Stimulated activated CD4-positive, alpha-beta T cell treated with anti-CD3 and anti-CD28 coated beads, Interleukin-1b, Interleukin-23, amount 100 ng/mL, for 24 hours (primary cell): ENCODE measurements at places on chromosomes 11 and 22.
A peak's percentile ranks its signal among the peaks of the same experiment; 100 is the strongest.

GRCh38 chr11:124644426-124645280, 22.0 kb downstream of the TBRG1 start:
- DNase-seq, result no peak

DNA sequence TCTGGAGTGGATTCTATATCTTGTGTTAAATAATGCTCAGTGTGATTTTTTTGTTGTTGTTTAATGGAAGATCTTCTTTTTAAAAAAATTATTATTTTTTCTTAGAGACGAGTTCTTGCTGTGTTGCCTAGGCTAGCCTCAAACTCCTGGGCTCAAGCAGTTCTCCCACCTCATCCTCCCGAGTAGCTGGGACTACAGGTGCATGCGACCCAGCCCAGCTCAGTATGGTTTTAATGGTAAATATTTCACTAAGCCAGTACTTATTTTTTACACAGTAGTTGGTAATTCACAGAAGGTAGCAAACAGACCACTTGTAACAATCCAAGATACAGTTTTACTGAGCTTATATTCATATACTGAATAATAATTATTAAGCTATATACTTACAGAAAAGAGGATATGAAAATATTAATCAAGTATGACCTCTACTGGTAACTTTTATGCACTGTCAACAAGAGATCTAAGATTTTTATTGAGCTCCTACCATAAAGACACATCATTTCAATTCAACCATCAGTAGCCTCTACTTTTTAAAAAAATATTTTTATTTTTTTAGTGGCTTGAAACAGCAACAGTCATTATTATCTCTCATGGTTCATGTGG, 6.1 kb upstream of the CD59 start:
- no peak for DNase-seq

DNA sequence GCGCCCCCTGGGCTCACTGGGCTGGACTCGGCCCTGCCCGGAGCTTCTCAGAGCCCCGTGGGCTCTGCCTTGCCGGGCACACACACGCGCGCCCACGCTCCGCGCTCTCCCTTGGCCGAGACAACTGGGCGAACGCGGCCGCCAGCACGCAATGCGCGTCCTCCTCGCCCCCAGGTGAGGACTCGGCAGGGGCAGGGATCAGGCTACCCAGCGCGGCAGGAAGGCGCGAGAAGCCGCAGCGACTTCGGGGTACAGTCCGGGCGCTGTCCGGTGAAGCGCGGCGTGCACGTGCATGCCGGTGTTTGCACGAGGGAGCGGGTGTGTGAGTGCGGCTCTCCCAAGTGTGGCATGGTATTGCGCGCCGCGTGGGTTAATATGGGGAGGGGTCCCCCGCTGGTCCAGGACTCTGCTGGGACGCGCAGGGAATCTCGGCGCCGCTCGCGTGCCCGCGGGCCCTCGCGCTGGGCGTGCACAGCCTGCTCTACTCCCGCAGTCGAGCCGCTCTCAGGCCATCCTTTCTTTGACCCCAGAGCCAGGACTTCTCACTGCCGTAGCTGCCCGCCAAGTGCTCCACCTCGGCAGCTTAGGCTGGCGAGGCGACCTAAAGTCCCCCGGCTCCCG, 5.4 kb downstream of the WNT7B start:
- no peak for DNase-seq

GRCh38 chr11:73330569-73331093, 22.6 kb downstream of the ARHGEF17 start:
- DNase-seq, result no peak

DNA sequence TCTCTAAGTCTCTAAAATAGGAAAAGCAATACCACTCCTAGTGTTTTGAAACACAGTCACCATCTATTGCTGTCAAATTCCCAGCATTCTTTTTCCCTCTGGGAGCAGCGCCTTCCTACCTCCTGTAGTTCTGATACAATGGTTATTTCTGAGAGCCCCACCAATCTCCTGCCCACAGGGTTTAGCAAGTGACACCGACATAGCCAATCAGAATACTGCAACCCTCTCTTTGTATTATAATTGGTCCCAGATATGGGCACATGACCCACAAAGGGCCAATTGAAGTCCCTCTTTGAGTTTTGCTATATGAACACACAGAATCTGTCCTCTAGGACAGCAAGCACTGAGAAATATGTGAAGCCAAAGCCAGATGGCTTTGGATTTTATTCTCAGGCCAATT, 16.9 kb upstream of the ARHGAP42 start:
- no peak for DNase-seq

GRCh38 chr11:12362857-12363256, 14.5 kb upstream of the PARVA start:
- no peak for DNase-seq

DNA sequence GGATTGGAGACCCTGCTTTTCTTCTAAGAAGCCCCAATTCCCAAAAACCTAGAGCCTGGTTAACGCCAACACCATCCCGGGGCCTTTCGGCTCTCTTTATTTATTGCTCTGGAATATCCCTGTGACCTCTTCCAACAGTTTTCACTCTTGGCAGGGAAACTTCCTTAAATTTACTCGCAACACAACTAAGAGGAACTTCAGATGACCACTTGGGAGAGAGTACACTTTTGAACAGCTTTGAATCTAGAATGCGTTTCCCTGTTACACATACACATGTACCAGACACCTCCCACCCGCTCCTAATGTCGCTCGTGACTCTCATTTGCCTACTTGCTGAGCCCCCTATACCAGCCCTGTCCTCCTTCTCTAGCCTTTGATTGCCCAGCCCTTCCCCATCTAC, 19.4 kb downstream of the TUBA8 start:
- no peak for DNase-seq

- peak; percentile 88 for DNase-seq
Measured at GRCh38 chr11:118659314-118659952, 20.0 kb downstream of the TREH start.

- DNase-seq, result no peak
Measured at GRCh38 chr11:124747406-124748099, 4.5 kb downstream of the VSIG2 start.

GRCh38 chr22:19058713-19059451, 63.3 kb downstream of the DGCR2 start:
- DNase-seq, result no peak

GRCh38 chr11:12216671-12217374, 106.4 kb downstream of the MICAL2 start:
- DNase-seq, result no peak

DNA sequence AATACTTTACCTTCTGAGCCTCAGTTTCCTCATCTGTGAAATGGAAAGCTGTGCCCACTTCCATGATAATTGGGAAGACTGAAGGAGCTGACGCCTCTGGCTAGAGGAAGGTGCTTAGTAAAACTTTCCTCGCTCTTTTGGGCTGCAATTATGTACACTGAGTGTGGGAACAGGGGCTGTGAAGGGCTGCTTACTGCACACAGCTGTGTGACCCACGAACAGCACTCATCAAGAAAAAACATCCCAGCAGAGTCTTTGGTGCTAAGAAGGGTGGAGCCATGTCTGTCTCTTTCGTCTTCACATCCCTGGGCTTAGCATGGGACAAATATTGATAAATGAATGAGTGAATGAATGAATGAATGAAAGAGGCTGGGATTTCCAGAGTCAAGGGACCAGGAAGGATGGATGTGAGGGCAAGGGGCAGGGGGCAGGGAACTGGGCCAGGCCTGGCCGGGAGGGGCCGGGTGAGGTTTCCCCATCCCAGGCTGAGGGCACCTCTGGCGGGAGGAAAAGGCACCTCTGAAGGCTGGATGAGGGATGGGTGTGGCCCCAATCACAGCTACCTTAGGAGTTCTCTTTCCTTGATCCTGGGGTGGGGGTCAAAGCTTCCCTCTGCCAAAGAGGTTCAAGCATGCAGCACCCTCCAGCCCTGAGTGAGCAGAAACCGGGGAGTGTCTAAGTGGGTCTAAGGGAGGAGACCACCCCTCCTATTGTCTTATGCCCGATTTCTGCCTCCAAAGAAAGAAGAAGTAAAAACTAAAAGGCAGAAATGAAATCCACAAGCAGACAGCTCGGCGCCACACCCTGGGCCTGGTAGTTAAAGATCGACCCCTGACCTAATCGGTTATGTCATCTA, 9.2 kb upstream of the CD5 start:
- DNase-seq, result no peak

DNA sequence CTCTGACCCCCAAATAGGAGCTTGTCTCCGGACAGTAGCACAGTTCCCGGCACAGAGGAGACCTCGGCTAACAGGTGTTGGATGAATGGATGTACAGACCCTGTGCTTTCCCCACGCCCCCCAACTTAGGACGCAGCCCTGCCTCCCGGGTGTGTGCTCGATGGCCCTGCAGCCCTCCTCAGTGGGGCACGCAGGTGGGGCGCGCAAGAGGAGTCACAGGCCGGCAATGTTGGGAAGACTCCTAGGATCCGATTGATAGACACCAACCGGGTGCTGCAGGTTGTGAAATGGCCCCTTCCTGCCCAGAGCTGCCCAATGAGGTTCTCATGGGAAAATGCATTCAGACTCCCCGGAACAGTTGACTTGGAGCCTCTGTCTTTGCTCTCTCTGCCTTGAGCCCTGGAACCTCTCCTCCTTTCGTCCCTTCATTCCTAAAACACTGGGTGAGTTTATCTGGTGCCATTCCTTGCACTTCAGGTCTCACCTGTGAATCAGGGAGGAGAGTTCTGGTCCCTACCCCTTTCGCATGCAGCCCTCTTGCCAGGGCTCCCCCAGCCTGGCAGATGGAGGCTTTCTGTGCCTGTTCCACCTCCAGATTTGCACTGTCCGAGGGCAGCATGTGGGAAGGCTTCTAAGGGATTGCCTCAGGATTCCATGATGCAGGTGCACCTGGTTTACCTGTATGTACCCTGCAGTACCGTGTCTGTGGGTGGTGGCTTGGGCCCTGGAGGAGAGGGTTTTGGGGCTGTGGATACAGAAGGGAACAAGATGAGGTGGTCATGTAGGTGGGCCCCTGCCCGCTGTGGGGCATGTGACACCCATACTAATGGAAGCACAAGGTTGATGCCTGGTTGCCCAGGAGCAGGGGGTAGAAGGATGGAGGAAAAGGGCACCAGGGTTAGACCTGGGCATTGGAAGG, 1.2 kb downstream of the MICALL1 start:
- no peak for DNase-seq

DNA sequence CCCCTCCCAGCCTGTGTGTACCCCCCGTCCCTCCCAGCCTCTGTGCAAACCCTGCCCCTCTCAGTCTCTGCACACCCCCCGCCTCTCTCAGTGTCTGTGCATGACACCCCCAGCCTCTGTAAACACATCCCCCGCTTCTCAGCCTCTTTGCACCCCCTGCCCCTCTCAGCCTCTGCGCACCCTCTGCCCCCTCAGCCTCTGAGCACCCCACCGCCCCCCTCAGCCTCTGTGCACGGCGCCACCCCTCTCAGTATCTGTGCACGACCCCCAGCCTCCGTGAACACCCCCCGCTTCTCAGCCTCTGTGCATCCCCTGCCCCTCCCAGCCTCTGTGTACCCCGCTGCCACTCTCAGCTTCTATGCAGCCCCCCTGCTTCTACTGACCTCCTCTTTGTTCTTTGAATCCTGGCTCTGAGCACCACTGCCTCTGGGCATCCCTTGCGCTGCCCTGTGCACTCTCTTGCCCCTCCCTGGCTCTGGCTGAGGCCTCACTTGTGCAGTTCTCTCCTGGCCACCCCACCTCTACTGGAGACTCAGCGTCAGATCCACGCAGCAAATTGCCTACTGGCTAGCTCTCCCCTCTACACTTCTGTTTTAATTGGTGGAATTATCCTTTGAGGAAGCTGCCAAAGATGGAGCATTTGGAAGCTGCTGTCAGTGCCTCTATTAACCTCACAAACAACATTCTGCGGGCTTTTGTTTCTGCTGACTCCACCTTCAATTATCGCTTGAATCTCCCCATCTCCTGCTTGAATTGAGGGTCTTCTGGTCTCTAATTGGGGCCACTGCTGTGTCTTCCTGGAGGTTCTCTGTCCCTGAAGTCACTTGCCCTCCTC, 838.6 kb downstream of the TBC1D22A start:
- DNase-seq, result no peak

GRCh38 chr11:78177216-78177615, 11.2 kb downstream of the KCTD21 start:
- DNase-seq, result no peak

DNA sequence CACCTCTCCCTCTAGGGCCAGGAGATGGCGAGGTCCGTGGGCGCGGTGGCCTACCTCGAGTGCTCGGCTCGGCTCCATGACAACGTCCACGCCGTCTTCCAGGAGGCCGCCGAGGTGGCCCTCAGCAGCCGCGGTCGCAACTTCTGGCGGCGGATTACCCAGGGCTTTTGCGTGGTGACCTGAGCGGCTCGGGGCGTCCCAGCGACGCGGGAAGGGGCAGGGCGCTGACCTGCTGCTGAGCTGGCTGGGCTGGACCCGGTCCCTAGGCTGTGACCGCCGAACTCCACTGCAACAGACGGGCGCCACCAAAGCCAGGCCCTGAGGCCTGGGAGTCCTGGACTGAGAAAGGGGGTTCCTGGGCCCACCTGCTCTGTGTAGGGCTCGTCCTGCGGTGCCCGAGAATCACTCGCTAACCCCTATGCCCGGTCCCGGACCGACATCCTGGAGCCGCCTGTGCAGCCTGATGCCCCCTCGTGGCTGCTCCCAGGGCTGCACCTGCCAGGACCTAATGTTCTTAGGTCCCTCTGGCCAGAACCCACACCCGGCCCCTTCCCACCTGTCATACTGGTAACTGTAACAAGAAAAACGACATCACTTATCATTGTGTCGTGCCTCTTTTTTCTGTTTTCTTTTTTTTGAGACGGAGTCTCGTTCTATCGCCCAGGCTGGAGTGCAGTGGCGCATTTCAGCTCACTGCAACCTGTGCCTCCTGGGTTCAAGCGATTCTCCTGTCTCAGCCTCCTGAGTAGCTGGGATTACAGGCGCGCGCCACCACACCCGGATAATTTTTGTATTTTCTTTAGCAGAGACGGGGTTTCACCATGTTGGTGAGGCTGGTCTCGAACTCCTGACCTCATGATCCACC, 15.0 kb downstream of the RHOD start:
- DNase-seq, result peak; percentile 42

- no peak for DNase-seq
Measured at GRCh38 chr11:115869131-115869530, 364.9 kb upstream of the CADM1 start.

DNA sequence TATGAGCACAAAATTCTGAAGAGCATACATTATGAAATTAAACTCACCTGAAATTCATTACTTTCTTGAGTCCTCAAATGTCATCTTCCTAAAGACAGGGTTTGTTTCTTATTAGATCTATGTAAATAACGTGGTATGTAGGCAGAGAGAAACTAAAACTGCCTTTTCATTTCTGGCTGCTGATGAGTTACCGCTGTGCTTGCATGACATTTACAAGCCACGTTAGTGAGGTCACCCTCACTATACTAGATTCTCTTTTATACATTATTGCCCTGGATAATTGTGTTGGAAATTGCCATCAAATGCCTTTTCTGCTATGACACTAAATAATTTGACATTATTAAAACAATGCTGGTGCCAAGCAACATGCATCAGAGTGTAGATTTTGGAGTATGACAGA, 748.3 kb upstream of the ANO3 start:
- DNase-seq, result no peak
